ENCODE measurements at places on chromosomes 12 and 14.
A peak's percentile ranks its signal among the peaks of the same experiment; 100 is the strongest.

GRCh38 chr12:6171409-6172015 is 28.7 kb upstream of the CD9 start:
- DNase-seq = no peak

- no peak for DNase-seq
Observed at GRCh38 chr12:62436164-62436503, 30.5 kb upstream of the MON2 start.

DNA sequence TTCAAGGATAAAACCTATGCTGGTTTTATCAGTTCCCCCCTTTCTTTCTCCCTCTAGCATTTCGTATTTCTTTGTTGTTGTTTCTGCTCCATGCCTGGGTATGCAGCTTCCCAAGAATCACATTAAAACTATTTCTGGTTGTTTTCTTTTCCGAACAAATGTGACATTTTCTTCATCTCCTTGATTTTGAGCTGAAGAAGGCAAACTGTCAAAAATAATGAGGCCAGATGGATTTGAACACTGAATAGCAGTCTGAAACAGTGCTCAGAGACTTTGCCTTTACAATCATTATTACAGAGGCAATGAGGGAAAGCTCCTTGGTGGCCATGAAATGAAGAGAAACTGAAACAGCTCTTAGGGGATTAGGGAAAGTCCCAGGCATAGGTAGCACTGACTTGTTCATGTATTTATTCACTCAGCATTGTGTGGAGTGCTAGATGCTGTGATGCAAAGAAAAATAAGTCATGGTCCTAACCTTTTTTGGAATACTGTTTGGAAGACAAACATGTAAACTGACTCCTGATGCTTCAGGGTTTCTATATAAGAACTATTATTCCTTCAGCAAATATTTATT is 319.5 kb downstream of the FUT8 start:
- no peak for DNase-seq

DNA sequence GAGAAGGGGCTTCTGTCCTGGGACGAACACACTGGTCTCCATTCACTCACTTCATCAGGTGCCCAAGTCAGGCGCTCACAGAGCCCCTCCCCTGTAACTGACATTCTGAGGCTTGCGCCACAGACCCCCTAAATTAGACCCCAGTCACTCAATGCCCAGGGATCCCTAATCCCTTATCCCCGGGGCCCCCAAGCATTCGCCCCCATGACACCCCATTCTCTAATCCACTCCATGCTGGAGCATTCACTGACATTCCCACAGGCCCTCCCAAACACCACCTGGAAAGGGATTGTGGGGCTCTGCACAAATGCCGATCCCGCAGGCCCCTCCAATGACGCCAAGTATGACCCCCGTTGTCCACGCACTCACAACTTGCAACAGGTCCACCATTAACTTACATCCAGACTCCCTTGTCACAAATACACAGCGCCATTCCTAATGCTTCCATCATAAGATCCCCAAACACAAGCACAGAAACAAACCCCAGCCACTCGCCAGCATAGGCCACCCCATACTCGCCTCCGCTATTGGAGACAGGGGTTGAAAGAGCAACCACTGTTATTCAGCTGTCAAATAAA is 1.5 kb downstream of the ZNF605 start:
- DNase-seq = peak; percentile 16

DNA sequence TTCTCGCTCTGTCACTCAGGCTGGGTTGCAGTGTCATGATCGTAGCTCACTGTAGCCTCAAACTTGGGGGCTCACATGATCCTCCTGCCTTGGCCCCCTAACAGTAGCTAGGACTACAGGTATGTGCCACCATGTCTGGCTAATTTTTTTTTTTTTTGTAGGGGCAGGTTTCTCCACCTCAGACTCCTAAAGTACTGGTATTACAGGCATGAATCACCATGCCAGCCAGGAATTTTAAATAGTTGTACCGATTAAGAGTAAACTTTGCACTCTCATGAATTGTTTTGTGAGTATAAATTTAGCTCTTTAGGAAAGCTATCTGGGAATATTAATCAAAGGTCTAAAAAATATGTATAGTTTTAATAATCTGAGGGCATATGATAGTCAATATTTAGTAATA is 25.5 kb downstream of the YEATS4 start:
- no peak for DNase-seq

- no peak for DNase-seq
Observed at GRCh38 chr12:116558280-116559161, 660 bp upstream of the MAP1LC3B2 start.

DNA sequence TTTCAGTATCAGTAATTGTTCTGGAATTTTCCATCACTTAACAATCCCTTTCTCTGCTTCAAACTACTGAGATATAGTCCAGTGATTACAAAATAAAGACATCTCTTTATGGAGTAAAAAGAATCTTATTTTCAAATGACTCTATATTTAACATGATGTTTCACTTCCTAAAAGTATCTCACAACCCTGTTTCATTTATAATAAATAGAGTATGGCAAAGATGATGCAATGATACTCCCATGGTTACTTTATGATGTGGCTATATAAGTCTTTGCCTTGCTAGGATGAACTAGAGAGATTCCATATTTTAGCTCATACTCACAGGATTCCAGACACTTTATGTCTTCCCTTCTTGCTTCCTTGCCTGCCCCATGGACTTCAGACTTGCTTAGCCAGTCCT is 953.5 kb upstream of the MDGA2 start:
- DNase-seq = no peak

- no peak for DNase-seq
Observed at GRCh38 chr12:125434936-125435443, 369.8 kb downstream of the AACS start.

- peak; percentile 30 for DNase-seq
Observed at GRCh38 chr12:92961949-92962348, 32.9 kb upstream of the EEA1 start.

DNA sequence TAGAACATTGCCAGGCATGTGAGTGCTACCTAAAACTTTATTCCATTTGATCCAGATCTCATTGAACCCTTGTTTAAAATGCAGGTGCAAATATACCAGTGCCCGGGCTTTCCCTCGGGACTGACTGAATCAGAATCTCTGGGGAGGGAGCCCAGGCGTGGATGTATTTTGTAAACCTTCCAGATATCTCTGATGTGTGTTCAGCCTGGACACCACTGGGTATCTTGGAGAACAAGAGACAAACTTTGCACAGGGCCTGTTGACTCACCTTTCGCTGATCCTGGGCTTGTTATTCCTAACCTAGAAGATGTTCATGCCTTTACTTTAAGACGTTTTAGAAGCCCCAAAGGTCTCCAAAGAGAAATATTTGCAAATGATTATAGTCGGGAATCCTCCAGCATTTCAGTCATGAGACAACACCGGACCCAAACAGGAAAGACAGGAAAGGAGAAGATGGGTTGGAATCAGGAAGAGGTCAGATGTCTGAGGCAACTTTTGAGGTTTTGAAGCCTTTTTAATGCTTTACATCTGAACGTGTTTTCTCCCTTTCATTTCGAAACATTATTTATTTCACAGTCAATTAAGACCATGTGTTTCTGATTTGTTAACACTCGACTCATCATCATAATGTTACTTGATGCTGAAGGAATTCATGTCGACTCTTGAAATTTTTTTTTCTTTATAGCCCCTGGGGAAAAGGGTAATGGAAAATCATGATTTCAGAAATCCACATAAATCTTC is 118.6 kb downstream of the PLXNC1 start:
- DNase-seq = no peak

DNA sequence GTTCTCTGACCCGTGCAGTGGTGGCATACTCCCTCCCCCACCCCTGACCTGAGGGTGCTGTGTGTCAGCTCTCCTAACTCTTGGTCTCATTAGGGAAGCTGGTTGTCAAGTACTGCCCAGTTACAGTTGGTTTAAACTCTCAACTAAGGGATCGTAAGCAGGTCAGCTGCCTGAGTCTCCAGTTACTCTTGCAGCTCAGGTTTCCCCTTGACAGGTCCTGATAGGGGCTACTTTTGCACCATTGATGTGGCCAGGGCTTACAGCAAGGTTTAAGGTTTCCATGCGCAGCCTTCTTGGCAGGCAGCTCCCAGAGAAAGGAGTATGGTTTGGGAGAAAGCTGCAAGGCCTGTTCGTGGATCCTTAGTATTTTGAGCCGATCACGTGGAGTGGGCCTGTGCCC is 74.5 kb downstream of the ETV6 start:
- peak; percentile 64 for DNase-seq

DNA sequence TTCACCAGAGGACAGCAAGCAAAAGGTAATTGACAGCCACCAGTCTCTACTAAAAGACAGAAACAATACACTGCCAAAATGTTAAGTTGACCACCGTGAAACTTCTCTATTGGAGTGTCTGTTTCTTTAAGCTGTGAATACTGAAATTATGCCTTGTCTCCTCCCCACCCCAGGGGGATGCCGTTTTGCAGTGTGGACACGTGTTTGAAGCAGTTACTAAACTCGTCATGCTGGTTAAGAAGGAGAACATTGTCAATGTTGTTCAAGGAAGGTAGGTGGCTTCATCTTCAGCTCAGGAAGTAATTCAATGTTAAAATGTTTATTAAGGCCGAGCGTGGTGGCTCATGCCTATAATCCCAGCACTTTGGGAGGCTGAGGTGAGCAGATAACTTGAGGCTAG is 32.8 kb downstream of the KCTD10 start:
- DNase-seq = no peak

- DNase-seq = no peak
Observed at GRCh38 chr14:100679707-100680438, 46.8 kb upstream of the DLK1 start.

- DNase-seq = no peak
Observed at GRCh38 chr12:69913526-69913925, 88.5 kb downstream of the MYRFL start.

- DNase-seq = peak; percentile 17
Observed at GRCh38 chr12:111692575-111693210, 6.8 kb downstream of the ACAD10 start.

DNA sequence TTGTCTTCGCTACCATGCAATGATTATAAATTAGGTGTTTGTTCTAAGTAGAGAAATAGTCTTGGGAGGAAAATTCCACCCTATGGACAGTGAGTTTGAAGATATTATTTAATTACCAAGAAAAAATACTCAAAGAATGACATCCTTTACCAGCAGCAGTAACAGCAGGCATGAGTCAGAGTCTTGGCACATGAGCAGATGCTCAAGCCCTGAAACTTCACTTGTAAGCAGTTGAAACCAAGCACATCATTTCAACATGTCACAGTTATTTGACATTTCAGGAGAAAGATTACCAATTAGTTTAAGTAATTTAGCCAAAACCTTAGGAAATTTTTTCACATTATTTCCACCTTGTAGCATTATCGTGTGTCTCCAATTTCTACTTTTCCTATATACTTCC is 99.2 kb downstream of the C12orf50 start:
- no peak for DNase-seq

DNA sequence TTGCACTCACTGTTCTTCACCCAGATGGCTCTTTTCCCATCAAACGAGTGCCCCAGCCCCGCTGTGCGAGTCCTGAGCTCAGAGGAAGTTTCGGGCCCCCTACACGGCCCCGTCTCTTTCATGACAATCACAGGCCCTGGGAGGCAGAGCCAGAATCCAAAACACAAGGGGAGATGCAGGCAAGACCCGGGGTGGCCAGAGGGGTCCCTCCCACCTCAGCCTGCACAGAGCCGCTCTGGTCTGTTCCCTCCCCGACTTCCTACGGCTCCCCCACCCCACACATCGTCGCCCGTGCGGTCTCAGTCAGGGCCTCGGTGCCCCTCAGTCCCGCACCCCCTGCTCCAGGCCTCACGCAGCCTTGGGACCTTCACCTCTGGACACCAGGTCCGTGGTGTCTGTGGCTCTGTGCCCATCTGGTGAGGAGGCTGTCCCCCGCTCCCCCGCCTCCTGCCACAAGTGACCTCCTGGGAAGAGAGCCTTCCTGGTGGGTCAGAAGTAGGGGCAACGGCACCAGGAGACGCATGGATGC is 8.9 kb downstream of the GPR132 start:
- no peak for DNase-seq

DNA sequence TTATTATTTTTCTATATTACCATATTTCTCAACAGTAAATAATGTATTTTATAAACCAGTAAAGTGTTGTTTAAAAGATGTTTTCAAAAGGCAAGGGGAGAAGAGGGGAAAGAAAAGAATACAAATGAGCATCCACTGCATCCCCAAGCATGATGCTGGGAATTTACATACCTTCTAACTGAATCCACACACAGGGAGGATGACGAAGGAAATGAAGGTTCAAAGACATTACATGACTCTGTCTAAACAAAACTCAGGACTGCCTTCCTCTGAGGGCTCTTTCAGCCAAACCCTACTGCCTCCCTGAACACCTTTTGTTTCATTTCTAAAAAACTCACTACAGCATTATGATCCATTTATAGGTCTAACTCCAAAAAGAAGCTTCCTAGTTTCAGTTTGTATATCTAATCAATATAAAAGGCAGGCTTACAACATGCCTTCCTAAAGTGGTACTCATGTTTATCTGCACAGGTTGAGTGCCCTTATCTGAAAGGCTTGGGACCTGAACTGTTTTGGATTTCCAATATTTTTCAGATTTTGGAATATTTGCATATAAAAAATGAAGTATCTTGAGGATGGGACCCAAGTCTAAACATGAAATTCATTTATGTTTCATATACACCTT is 30.3 kb downstream of the DICER1 start:
- no peak for DNase-seq

- DNase-seq = peak; percentile 81
Observed at GRCh38 chr12:98373025-98373554, 142.3 kb upstream of the TMPO start.

- DNase-seq = peak; percentile 31
Observed at GRCh38 chr12:133204264-133204603, 22.9 kb downstream of the ZNF268 start.

DNA sequence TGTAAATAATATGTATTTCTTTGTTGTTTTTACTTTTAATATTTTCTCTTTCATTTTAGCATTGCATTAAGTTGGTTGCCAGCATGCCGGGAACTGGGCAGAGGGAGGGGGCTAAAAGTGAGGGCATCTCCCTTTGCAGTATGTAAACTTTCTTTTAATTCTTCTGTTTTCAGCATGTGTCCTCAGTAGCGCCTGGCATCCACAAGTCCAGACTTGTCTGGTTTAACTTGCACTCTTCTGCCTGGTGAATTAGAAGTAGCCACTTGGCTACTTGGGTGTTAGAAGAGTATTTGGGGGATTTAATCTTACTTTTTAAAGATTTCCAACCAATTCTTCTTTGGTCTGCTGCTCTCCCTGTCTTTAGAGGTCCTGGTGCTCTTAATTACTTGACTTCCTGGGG is 117.2 kb upstream of the SCAF11 start:
- peak; percentile 29 for DNase-seq

DNA sequence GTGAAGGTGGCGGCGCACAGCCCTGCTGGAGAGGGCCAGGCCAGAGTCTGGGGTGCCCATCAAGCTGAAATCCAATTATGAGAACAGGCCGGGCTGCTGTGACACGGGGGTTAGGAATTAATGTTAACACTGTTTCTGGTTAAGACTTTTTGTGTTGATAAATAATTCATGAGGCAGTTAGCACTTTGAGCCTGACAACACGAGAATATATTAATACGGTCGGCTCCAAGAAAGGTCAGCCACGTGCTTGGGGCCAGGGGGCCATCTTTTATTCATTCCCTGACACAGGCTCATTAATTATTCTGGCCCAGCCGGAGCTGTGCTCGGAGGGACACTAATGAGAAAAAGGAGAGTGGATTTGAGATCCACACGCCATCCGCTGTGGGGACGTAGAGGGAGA is 45.1 kb downstream of the FBRSL1 start:
- DNase-seq = no peak

Data from DMS53 (cell line).